ENCODE measurements at places on chromosomes 12 and 14. TPM values are rescaled to one million over a fixed set of nuclear protein-coding genes. Genes with fewer than 3 reads are reported as not detected.
A peak's percentile ranks its signal among the peaks of the same experiment; 100 is the strongest.

The CLEC4A gene
- not detected for total RNA-seq

The BDKRB1 gene
- 1.0 TPM for total RNA-seq

The ALDH2 gene
- 106 TPM for total RNA-seq

- DNase-seq = peak; percentile 15
These were observed 31.9 kb upstream of the MON2 start for GRCh38 chr12:62434494-62435302.

DNA sequence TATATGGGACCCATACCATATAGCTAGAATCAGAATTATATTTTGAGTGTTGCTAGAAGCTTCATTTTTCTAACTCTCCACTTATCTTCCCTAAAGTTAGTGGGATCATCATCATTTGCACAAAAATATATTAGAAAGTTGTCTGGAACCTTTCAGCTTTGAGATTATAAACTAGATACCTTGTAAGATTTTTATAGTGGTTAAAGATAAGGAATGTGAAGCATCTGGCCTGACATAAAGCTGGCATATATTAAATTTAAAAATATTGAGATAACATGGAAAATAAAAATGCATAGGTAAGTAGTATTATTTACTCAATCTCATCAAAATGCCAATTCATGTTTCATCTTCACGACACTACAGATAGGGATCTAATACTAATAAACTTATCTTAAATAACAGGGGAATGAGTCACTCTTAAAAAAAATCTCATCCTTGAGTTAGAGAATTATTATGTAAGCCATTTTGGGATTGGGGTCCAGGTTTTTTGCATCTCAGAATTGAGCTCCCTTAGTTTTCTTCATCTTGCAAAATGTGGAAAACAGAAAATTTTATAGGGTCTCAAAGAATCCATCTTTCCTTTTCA is 318.5 kb downstream of the KCNC2 start:
- DNase-seq = no peak

The PROX2 gene
- not detected for total RNA-seq

DNA sequence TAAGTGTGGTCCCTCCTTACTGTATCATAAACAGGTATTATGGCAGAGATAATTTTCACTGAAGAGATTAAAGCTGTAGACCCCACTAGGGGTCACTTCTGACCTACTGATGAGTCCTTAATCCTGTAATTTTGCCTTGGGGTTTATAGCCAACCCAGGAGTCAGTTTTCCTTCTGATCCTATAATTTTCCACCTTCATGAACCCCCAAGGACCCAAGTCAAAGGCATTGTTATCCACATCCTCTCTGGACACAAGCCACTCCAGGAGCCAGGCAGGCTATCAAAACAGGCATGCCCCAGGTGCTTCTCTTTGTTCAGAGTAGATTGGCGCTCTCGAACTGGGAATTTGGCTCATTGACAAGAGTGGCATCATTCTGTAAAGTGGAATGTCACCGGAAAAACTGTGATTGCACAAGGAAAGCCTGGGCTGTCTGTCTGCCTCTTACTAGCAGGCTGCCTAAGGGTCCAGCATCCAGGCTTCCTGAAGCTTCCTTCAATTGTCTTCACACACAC is 1523.2 kb upstream of the FLRT2 start:
- no peak for DNase-seq

GRCh38 chr14:67077921-67078320 is 111.3 kb upstream of the GARIN2 start:
- no peak for DNase-seq

DNA sequence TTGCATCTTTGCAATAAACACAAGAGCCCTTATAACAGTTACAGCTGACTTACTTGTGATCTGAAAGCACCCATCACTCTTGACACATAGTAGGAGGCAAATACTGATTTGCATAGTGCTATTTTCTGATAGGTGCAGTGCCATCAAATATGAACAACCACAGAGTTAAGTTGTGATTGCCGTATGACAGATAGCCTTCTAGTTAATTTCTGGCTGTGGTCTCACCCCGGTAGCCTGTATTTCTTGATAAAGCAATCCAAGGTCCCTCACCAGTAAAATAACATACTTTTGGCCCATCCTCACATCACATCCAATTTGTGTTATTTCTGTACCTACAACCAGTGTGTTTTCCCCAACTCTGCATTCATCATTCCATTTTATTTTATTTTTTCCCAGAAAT is 23.3 kb upstream of the STYK1 start:
- DNase-seq = no peak

GRCh38 chr12:60997869-60998378 is 1262.3 kb upstream of the USP15 start:
- DNase-seq = no peak

The MAP3K9 gene
- total RNA-seq = 13.8 TPM

The OR4K1 gene
- not detected for total RNA-seq

DNA sequence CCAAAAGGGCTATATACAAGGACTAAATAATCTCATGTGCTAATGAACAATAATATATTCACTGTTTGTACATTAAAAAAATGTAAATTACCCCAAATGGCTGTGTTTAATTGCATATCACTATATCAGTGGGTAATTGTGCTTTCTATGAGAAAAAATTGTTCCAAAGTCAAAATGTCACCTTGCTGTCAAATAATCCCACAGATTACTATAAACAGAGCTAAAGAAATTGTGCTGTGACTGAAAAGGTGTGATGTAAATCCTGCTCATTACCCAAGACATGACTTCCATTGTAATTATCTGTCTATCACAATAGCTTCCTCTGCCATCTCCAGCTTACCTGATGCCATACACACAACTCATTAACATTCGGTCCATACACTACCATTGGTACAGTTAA is 70.3 kb downstream of the ATP23 start:
- DNase-seq = no peak

DNA sequence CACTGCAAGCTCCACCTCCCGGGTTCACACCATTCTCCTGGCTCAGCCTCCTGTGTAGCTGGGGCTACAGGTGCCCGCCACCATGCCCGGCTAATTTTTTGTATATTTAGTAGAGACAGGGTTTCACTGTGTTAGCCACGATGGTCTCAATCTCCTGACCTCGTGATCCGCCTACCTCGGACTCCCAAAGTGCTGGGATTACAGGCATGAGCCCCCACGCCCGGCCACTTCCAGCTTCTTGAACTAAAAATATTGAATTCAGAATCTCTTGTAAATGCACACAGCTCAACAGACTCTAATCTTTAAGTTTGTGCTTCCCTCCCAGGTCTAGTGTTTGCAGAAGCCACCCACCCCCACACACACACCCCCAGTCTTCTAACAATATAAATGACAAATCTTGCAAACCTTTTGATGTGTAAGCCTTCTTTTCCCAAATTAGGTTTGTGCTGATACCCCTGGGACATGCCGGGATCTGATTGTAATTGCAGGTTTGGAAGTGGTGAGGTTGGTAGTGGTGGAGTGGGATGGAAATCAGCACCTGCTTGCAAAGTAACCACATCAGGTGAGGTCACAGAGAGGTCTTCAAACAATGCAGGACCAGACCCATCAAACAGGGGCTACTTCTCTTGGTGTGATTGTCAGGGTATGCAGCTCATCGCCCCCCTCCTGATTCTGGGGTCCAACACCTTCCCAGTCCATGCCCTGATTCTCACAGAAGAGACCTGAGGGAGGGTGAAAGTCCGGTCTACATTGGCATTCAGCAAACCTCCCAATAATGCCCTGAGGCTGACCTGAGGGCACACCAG is 51.4 kb upstream of the GPR132 start:
- no peak for DNase-seq

GRCh38 chr12:78275886-78276285 is 445.2 kb downstream of the NAV3 start:
- DNase-seq = no peak

- DNase-seq = peak; percentile 19
These were observed 61.3 kb upstream of the METAP2 start for GRCh38 chr12:95412482-95413311.

DNA sequence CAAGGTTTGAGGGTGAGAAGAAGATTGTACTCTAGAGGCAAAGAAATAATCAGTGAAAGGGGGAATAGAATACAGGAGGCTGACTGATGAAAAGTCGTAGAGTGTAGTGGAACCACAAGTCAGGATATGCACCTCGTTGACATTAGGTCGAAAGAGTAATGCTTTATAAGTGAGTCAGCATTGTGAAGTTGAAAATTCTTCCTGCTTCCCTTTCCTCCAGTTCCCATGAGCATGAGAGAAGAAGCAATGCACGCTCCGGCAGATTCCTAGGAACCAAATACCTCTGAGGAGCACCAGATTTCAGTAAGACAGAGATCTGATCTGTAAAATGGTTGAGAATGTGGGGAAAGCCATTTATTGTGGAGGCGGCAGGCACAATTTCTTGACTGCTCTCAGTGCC is 16.5 kb downstream of the CCER1 start:
- peak; percentile 84 for DNase-seq

The CACNB3 gene
- total RNA-seq = 7.4 TPM

The PIP4P1 gene
- total RNA-seq = 24.7 TPM

- DNase-seq = no peak
These were observed 408.5 kb downstream of the CCER1 start for GRCh38 chr12:90546511-90546910.

DNA sequence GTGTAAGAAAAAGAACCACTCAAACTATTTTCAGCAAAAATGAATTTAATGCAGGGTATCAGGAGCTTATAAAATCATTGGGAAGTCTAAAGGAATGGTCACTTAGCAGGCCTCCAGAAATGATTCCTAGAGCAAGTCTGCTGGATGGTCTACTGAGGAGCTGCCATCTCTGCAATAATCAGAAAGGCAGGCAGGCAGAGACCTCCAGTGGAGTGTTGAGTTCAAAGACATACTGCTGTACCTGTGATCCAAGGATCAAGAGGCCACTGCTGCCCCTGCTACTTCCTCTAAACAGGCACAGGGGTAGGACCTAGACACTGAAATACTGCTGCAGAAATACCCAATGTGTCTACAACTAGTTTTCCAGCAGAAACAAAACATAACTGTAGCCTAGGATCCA is 14.5 kb upstream of the KICS2 start:
- peak; percentile 30 for DNase-seq

GRCh38 chr14:50051706-50052105 is 64.7 kb downstream of the VCPKMT start:
- DNase-seq = no peak

The GALNT9 gene
- total RNA-seq = not detected

DNA sequence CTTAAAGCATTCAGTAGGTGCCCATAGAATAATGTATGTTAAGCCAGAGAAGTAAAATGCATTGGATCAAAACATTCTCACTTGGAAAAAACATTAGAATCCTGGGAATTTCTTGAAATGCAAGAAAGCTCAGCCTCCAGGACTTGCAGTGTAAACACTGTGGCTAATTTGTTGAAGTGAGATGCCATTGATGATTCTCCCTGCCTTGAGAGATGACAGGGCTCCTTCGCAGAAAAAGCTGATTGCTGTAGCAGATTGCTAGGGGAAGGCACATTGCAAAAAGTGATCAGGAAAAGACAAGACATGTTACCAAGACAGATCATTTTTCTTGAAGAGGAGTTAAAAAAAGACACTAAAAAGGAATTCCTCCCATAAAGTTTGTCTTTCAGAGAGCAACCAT is 204.2 kb upstream of the HMGA2 start:
- DNase-seq = no peak

DNA sequence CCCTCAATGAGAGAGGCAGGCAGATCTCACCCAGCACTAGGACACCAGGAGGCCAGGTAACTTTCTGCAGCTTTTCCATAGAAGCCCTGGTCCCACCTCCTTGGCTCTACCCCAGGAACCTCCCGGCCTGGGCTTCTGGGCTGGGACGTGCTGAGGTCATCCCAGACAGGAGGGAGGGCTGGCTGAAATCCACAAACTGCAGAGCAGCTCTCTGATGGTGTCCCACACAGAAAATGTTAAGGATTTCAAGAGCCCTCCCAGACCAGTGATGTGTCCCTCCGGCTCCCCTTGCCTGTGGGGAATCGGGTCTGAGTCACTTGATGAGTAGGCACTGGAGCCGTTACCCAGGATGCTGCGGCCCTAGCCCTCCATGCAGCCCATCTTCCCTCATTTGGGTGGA is 124.1 kb downstream of the ESRRB start:
- peak; percentile 7 for DNase-seq

DNA sequence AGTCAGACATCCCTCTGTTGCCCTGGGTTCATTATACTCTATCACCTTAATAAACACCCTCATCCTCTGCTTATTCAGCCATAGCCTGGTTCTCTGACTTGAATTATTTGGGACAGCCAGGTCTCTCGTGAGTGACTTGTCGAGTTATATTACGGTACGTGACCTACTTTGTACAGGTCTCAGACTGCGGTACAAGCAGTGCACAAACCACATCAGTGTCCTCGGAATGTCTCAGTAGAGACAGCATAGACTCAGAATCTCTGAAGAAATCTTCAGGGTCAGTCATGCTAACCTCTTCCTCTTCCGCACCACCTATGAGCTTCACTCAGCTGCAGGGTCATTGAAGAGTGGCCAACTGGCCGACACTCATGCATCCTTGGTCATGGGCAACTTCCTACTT is 860.8 kb downstream of the BCL11B start:
- DNase-seq = no peak

DNA sequence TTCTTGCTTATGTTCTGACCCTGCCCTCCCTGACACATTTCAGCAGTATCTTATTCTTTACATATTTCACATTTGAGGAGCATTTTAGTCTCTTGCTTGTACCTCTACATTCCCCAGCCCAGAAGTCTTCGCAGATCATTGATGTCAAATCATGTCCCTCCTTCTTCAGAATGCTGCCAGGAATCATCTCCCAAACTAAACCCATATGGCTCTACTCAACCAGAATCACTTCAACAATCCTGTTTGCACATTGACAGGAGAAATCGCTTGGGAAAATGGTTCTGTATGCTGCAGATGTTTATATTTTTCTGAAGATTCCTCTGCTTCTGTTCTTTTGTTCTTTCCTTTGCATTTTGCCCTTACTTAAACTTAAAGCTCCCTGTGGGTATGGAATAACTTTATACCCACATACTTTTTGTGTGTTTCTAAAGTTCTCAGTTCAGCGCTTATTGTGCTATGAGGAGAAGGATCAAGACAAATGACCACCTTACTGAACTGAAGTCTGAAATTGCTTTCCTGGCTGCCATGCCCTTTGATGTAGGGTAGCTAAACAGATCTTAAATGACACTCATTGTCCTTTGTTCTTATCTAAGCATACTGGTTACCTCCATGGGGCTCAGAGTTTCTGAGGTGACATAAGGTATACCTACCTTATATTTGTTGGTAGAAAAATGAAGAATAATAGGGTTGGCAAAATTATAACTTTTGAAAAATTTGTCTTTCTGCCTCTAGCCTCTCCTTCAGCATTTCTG is 134.6 kb downstream of the SLC25A21 start:
- DNase-seq = no peak

GRCh38 chr12:26740991-26741390 is 92.0 kb downstream of the ITPR2 start:
- peak; percentile 23 for DNase-seq

The ZBTB1 gene
- total RNA-seq = 39.5 TPM

DNA sequence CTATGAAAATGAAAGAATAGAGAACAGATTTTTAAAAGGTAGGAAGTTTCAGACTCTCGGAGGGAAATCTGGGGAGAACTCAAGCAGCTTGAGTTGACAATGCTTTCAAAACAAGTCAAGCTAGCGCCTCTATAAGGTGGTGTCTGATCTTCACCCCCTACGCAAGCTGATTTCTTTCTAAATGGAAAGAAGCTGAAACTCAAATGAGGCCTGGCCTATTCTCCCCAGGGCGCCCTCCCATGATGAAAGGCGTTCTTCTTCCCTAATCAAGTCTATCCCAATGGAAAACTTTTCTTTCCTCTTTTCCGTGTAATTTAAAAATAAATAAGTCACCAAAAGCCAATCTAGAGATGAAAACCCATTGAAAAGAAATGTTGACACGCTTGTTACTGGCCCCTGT is 20.6 kb downstream of the PTHLH start:
- no peak for DNase-seq

- DNase-seq = peak; percentile 68
These were observed at the start of gene ALDH1L2 for GRCh38 chr12:105084251-105085250. ALDH1L2 (minus strand) TSS chr12:105084458; CDS start chr12:105084436, 22 bp downstream.
